ENCODE measurements at places on chromosomes 1 and 21.
A peak's percentile ranks its signal among the peaks of the same experiment; 100 is the strongest.

DNA sequence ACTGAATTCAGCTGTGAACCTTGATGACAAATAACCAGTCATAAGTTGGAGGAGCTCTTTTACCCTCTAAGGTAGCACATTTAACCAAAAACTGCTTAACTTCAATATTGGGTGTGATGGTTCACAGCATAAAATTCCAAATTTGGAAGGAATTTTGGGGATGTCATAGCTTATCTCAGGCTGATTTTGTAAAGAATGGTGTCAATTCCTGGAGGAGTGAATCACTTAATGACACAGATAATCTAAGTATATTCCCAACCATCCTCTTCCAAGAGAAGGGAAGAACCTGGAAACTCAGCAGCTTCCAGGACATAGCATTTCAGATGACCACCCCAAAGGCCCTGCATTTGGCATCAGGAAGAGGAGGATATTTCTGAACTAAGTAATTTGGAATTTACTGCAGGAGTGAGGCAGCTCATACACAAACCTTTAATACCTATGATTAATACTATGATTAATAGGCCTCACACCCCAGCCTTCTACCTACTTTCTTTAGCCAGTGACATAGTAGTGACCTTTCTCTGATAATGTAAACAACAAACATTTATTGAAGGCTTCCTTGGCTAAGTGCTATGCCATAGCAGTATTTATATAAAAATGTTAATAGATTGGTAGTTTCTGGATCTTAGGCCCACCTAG, 14.5 kb downstream of the GLUL start:
- DNase-seq: no peak

DNA sequence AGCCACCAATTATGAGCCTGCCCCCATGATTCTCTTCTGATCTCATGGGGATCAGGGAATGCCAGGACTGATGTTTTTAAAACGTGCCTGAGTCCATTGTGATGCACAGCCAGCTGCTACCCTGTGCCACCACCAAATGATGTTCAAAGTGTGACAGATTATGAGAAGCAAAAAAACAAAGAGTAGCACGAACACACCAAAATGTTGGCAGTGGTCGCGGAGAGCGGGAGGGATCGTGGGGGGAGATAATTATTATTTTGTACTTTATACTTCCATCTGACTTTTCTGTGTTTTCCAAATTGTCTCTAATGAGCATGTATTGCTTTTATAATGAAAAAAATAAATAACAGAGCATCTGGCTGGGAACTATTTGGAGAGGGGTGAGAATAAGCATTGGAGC, 50.5 kb downstream of the EPHB2 start:
- DNase-seq: no peak

GRCh38 chr1:49363628-49364027, 586.9 kb upstream of the BEND5 start:
- no peak for DNase-seq

GRCh38 chr1:171141688-171142415, 43.2 kb upstream of the FMO2 start:
- DNase-seq: peak; percentile 81

- DNase-seq: peak; percentile 78
Observed at GRCh38 chr1:56688522-56689026, 43.5 kb downstream of the PRKAA2 start.

- no peak for DNase-seq
Observed at GRCh38 chr1:25338986-25339385, 852 bp downstream of the TMEM50A start.

- DNase-seq: no peak
Observed at GRCh38 chr1:7006996-7007871, 222.0 kb downstream of the CAMTA1 start.

DNA sequence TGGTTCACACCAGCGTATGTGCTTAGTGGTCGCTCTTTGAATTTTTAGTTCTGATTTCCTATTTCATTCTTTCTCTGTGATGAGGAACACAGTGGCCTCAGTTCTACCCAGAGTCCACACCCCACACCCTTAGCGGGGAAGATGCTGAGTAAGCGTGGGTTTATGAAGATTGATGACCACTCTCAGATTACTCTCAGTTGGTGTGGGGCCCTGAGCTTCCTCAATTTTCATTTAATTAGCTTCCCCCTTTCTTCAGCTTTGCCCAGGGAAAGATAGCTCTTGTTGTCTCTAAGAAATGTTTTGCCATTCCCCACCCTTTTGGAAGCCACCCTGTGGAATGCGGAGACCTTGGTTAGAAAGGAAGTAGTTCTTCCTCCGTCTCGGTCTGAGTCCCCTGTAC, 299.9 kb upstream of the PROX1 start:
- no peak for DNase-seq

DNA sequence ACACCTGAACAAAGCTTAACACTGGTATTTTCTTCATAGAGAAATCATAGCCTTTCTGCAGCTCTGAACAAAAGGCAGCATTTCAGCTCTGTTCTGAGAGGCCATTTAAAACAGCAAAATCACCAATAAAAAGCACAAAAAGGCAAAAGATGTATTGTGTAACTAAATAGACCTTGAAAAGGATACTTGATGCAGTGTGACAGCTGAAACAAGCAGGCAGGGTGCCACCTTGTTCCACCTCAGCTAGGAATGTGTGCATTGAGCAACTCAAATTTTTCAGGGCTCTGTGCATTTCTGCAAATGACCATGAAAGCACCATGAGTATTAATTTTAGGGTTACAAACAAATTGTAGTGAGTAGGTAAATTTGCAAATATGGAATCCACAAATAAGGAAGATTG, 65.8 kb downstream of the RHOU start:
- DNase-seq: no peak

DNA sequence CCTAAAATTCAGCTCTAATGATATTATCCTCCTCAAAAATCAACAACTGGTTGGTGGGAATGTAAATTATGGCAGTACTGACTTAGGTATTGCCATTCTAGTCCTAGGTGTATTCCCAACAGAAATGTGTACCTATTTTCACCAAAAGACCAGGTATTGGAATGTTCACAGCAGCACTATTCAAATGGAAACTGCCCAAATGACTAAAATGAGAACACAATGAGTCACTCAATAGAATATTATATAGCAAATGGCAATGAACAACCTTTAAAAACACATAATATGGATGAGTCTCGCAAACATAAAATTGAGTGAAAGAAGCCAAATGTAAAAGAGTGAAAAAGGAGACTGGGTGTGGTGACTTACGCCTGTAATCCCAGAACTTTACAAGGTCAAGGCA, 44.9 kb downstream of the GADD45A start:
- DNase-seq: no peak

DNA sequence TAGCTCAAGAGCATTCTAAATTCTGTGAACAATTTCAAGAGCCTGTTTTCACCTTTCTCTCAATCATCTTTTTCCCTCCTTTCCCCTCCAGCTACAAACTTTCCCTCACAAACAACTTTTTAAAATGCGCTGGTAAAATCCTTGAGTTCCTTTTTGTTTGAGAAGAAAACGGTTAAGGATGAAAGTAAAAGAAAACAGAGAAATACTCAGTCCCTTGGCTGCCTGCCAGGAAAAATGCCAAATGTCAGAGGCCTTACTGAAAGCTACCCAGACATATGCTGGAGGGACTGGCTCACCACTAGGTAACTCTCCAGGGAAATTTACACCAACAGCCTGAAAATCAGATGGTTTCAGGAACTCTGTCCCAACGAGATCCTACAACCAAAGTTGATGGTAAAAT, 11.0 kb upstream of the SERBP1 start:
- peak; percentile 54 for DNase-seq

- DNase-seq: no peak
Observed at GRCh38 chr1:154553056-154554030, 5.1 kb downstream of the UBE2Q1 start.

GRCh38 chr1:216710598-216711333, 12.5 kb downstream of the ESRRG start:
- DNase-seq: no peak

- DNase-seq: peak; percentile 50
Observed at GRCh38 chr1:174769961-174770549, 229.7 kb upstream of the CACYBP start.

DNA sequence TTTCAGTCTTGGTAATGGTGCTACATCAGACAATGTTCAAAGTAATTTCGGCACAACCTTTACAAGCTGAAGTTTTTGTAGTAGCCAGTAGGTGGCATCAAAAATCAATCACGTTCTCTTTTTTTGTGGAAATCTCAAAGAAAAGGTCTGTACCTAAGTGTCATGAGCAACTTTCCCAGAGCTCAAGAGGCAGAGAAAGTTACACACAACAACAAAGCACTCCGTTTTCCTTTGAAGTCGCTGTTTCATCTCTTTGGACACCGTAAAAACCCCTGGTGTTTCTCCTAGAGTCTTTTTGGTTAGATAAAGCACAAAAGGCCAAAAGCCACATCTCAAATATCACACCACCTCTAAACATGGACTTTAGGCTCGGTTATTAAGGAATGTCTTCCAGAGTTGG, 131.6 kb downstream of the LHX8 start:
- peak; percentile 15 for DNase-seq

GRCh38 chr1:111541721-111542120, 38.3 kb upstream of the ADORA3 start:
- DNase-seq: peak; percentile 78

DNA sequence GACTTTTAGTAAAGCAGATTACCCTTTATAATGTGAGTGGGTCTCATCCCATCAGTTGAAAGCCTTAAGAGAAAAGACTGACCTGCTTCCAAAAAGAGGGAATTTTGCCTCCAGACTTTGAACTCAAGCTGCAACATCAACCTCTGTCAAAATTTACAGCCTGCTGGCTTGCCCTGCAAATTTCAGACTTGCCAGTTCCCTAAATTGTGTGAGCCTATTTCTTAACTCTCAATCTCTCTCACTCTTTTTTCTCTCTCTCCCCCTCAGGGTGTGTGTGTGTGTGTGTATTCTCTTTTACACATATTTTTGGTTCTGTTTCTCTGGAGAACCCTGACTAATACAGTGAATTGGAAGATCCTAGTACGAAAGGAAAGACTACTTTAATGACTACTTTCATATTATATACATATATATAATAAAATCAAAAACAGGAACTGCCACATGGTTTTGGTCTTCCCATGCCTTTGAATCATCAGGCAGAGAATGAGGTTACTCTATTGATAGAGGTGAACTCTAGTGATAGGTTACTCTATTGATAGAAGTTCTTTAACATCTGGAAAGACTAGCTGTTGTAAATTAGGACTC, 6.4 kb downstream of the OR2C3 start:
- DNase-seq: no peak

DNA sequence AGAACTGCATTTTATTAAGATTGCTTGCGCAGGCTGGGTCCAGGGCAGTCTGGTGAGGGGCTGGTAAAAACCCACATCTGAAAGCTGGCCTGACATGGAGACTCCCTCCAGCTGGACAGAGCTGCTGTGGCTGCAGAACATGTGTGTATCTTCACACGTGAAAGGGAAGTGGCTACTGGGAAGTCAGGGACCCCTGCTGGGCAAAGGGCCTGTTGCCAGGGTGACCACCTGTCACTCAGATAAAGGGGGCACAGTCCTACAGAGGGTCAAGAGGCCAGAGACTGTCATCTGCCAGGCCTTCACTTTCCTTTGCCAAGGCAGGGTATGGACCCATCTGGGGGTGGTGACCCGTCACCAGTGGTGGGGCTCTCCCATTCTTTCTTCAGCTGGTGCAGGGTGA, 17.5 kb downstream of the NKAIN1 start:
- DNase-seq: no peak

GRCh38 chr1:54569339-54569738, 21.3 kb downstream of the ACOT11 start:
- DNase-seq: peak; percentile 41

DNA sequence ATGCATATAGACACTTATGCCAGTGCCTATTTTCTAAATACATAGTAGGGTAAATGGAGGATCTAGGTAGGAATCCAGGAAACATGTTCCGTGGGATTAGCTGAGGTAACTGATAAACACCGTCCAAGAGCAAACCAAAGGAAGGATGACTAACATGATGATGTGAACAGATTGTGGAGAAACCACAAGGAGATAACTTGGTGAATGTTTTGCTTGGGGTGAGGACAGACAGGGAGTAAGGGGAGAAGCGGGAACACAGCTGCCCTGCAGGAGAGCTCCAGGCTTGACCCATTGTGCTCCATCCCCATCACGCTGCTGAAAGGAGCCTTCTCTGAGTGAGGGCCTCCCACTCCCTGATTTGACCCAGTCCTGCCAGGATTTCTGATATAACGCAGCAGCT, 87.0 kb upstream of the ZC3H11B start:
- DNase-seq: peak; percentile 66

DNA sequence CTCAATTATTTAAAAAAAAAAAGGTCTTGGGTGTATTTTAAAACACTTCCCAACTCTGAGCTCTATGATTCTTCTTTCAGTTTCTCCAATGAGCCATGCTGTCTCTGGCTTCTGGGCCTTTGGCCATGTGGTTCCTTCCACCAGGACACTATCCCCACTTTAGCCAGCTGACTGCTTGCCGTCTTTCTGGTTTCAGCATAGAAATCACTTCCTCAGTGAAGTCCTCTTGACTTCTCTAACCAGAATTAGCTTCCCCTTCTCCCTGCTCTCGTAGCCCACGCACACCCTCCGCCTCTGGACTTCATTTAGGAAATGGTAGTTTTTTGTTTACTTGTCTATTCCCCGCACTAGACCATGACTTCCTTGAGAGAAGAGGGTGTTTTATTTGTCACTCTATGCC, 1.1 kb upstream of the DIO1 start:
- no peak for DNase-seq

GRCh38 chr1:24846671-24847070, 83.4 kb downstream of the RUNX3 start:
- DNase-seq: no peak

- DNase-seq: no peak
Observed at GRCh38 chr1:204256531-204256930, 42.7 kb upstream of the GOLT1A start.

DNA sequence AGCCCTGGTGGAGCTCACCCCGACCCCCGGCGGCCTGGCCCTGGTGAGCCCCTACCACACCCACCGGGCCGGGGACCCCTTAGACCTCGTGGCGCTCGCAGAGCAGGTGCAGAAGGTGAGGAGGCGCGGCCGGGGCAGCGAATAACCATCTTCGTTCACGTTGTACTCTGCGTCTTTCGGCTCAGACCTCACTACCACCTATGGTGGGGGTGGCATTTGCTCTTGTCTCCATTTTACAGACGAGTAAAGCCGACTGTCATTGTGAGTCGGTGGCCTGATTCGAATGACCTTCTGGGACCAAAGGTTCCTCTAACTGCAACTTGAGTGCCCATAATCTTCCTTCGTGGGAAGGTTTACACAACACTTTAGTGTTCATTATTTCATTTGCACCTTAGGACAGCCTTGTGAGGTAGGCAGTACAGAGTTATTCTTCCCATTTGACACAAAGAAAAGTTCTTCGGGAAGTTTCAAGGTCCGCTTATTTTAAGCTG, 506 bp downstream of the C1orf50 start:
- DNase-seq: no peak

- no peak for DNase-seq
Observed at GRCh38 chr1:85202864-85203255, 2.0 kb upstream of the SYDE2 start.

DNA sequence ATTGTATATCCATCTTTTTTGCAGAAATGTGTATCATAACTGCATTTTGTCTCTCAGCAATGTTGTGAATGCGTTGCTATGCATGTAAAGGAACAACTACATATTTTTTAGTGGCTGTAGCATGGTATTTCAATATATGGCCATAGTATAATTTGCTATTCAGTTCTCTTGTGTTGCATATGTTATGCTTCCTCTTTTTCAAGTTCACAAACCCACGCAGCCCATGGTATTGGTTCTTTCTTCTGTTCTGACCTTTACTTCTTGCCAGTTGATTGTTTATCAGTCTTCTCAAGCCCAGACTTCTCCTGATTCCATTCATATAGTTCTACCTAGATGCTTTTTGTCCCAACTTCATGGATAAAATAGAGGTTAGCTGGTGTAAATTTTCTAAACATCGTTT, 6.1 kb downstream of the SLC22A15 start:
- no peak for DNase-seq

Data from EL (cell line).